ENCODE measurements at places on chromosomes 2 and 18.

DNA sequence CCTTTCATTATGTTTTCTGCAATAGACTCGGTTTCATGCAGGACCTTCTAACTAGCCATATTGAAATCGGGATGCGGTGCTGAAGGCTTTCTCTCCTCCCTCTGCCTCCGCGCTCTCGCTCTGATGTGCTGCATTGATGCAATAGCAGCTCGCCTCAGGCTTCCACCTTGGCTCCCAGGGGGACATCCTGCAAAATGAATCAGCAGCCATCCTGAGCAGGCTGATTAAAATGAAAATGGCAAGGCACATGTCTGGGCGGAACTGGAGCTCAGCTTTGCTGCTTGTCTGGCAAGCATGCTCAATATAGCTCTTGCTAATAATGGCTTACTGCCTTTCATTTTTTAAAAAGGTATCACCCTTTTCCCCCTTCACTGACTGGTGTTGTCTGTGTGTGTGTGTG lies 806 bp upstream of the MYT1L start:
- no peak for DNase-seq

DNA sequence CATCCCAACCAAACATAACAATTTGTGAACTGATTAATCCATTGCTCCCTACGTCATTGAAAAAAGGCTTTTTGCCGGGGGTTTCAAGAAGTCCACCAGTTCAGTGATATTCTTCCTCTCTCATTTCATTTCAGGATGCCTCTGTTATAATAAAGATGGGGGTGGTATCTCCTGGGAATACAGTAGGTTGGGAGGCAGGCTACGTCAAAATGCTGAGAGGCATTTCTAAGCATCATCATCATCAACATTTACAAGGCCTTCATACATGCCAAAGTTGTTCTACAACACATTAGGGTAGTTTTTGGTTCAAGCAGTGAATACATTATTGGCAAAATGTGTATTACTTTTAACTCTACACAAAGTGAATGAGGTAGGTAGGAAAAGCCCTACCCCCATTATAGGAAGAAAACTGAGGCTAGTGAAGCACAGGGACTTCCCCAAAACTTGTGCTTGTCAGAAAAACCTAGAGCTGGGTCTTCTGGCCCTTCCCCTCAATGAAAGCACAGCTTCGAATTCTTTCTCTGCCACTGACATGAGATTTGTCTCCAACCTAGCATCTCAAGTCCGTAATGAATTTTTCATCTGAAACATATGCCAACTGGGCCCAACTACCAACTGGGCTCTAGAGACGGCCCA lies 11.3 kb downstream of the OSR1 start:
- DNase-seq: no peak

DNA sequence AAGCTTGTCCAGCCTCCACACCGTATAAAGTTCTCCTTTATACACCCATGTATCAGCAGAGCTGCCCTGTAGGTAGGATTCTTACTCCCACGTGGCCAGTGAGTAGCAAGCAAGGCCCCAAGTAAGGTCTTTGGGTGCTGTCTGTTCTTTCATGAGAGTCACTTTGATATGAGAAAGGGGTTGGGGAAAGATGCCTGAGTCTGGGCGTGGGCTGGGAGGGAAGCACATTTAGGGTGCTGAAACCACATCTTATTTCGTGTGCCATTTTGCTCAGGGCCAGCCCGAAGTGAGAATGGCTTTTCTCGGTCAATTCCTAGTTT lies 436 bp upstream of the ITPRIPL1 start:
- no peak for DNase-seq

DNA sequence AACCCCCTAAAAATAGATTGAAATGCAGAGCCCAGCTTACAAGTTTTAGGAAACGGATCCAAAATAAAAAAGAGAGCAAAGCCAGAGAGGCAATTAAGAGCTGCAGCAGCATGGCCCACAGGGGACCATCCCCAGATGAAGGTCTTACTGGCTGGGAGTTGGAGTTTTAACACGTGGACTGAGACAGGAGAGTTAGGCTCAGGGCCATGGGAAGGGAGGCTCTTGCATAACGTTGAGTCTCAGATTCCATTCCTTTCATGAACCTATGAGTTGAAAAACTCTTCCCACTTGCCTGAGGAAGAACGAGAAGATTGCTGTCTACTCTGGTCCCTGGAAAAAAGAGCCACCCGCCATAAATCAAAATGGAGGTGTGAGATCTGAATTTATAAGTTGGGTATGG lies 101.8 kb upstream of the NDUFV2 start:
- DNase-seq: no peak

All from NCI-H1048 (cell line).